MG63 (cell line): ENCODE measurements at places on chromosomes 7 and 10.

- no peak for DNase-seq
These were observed 37.7 kb upstream of the MINDY3 start for GRCh38 chr10:15898046-15898445.

GRCh38 chr10:49183596-49184542 is 4.3 kb downstream of the TMEM273 start:
- DNase-seq, result no peak

- no peak for DNase-seq
These were observed 40.4 kb upstream of the TECTB start for GRCh38 chr10:112242769-112243168.

GRCh38 chr10:32298075-32298812 is 48.7 kb downstream of the EPC1 start:
- no peak for DNase-seq

DNA sequence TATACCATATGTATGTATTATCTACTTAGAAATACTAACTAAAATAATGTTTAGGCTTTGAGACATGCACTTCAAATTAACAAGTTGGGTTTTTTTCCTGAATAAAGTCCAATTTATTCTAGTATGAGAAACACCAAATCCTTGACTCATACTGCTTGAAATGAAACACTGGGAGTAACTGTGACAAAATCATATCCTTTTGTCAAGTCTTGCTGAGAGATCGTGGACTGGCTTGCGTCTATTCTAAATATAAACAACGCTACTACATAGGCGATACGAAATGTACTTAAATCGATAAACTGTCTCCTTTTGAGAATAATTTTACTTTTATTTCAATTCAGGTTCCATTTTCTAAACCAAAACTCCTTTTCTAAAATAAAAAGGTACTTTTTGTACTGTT is 16.3 kb downstream of the SMURF1 start:
- DNase-seq, result no peak

GRCh38 chr7:148872188-148872587 is 11.9 kb downstream of the EZH2 start:
- no peak for DNase-seq

- no peak for DNase-seq
These were observed 1055.5 kb upstream of the GHITM start for GRCh38 chr10:83083831-83084230.

DNA sequence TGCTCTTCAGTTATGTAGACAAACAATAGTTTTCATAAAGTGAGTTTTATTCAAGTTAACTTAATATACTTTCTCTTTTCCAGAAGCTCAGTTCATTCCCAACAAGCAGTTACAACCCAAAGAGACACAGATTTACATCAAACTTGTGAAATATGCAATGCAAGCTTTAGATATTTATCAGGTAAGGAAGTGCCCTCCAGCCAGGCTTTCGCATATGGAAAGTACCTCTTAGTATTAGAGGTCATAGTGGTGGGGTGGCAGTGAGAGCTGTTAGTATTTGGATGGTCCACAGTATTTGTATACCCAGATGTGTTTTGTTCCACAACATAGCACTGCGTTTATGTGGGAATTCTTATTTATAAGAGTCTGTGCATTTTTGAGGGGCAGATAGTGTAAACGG is 32.1 kb downstream of the TRRAP start:
- no peak for DNase-seq

DNA sequence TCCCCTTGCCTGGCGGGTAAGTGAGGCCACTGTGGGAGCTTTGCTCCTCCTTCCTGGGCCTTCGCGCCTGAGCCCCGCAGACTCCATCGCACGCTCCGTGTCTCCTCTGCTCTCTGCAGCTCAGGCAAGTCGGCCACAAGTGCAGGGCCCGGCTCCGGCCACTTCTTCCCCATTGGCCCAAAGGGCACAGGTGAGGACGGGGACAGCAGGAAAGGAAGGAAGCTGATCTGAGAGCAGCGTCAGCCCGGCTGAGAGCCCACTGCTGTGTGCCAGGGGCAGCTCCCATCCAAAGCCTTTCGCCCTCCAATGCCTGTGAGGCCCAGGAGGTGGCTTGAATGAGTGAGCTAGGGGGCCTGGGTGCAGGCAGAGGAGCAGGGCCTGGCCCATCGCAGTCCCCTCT is 33.7 kb upstream of the RHEB start:
- no peak for DNase-seq

DNA sequence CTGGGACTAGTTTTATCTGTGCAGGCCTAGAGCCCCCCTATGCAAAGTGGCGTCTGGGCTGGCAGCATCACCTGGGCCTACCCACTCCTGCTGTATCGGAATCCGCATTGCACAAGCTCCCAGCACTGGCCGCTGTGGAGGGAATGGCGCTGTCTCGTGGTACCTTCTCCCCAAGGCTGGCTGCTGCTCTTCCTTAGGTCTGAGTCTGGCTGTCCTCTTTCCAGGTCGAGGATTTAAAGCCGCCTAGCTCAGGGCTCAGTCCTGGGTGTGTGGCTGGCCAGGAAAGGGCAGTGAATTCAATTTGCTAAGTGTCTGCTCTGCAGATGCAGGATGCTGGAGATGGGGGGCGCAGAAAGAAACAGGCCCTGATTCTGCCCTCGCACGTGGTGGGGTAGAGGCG is 44.7 kb downstream of the MGMT start:
- no peak for DNase-seq
